Stimulated activated CD8-positive, alpha-beta memory T cell treated with anti-CD3 and anti-CD28 coated beads, Interleukin-12 subunit alpha, Interleukin-12 subunit beta, amount 100 ng/mL, for 4 hours (primary cell): ENCODE measurements at places on chromosomes 6 and 20.

GRCh38 chr6:31332637-31333602 lies 24.1 kb downstream of the HLA-B start:
- DNase-seq, result no peak

- DNase-seq, result no peak
Measured at GRCh38 chr6:610882-611281, 46.0 kb downstream of the HUS1B start.

- DNase-seq, result no peak
Measured at GRCh38 chr6:16145038-16145437, 16.2 kb downstream of the MYLIP start.

GRCh38 chr6:13250703-13251102 lies 77.6 kb downstream of the TBC1D7 start:
- no peak for DNase-seq

DNA sequence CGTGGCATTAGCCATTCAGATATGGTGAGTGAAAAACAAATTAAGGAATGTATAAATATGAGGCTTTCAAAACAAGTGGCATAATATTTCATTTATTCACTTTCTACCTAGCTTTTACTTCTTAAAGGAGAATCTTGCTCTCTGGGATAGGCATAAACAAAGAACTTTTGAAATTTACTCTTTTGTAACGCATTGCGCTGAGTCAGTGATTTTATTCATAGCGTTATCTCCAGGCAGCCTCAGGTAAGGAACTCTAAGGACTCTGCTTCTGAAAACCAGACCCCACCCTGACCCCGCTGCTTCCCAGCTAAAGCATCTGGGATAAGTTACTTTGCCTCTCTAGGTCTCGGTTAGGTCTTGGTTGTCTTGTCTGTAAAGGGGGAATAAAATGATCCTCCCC lies 234.7 kb downstream of the MYLK4 start:
- no peak for DNase-seq

DNA sequence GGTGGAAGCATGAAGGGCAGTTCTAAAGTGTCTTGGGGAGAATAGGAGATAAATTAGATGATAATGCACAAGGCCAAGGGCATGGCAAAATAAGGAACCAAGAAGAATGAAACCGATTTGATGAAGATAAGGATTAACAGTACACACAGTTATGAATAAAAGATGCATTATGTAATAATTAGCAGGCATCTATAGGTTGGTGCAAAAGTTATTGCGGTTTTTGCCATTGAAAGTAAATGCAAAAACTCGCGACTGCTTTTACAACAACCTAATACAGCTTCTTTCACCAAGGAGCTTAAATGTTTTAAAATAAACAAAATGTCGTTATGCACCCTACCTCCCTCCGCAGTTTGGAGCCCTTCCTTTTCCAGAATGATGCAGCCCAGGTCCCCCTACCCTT lies 29.0 kb downstream of the MAS1 start:
- no peak for DNase-seq

- DNase-seq, result no peak
Measured at GRCh38 chr6:7016226-7016625, 91.5 kb upstream of the RREB1 start.

- DNase-seq, result no peak
Measured at GRCh38 chr6:37479266-37479854, 20.3 kb downstream of the CCDC167 start.

- DNase-seq, result peak; percentile 62
Measured at GRCh38 chr6:149963462-149964307, at the start of gene ULBP1. Gene ULBP1 (plus strand): TSS chr6:149963943. CDS start chr6:149964050, 107 bp downstream.

DNA sequence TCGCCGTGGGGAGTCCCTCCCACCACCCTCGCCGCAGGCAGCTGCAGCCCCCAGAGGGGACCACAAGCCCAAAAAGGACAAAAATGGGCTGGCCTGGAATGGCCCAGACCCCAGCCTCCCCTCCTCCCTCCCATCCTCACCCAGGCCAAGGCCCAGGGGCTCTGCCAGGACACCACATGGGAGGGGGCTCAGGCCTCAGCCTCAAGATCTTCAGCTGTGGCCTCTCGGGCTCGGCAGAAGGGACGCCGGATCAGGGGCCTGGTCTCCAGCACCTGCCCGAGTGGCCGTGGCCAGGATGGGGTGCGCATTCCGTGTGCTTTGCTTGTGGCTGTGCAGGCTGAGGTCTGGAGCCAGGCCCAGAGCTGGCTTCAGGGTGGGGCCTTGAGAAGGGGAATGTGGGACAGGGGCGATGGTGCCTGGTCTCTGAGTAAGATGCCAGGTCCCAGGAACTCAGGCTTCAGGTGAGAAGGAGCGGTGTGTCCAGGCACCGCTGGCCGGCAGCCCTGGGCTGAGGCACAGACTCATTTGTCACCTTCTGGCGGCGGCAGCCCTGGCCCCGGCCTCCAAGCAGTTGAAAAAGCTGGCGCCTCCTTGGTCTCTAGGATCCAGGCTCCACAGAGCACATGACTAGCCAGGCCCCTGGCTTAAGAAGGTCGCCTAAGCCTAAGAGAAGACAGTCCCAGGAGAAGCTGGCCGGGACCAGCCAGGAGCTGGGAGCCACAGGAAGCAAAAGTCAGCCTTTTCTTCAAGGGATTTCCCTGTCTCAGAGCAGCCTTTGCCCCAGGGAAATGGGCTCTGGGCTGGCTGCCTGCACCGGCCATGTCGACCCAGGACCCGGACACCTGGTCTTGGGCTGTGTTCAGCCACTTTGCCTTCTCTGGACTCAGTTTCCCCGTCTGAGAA lies 35.2 kb upstream of the MRGBP start:
- DNase-seq, result no peak

GRCh38 chr6:26126394-26127235 lies 39.4 kb downstream of the HFE start:
- no peak for DNase-seq

GRCh38 chr6:25405442-25405841 lies 126.3 kb downstream of the CARMIL1 start:
- DNase-seq, result no peak

DNA sequence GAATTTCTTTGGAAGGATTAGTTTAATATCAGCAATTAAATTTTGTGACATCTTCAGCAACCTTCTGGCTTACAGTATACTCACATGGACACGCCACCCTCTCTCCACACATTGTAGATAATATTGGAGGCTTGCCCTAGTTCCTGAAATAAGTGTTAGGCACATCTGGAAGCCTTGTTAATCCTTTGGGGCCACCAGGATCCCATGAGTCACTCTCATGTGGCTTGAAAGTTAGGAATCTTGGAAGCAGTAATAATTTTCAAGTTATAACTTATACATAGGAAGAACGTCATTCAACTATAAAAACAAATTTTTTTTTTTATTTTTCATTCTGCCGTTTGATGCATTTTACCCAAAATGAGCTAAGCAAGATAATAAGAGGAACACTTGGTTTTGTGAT lies 20.5 kb downstream of the LAMA4 start:
- no peak for DNase-seq

DNA sequence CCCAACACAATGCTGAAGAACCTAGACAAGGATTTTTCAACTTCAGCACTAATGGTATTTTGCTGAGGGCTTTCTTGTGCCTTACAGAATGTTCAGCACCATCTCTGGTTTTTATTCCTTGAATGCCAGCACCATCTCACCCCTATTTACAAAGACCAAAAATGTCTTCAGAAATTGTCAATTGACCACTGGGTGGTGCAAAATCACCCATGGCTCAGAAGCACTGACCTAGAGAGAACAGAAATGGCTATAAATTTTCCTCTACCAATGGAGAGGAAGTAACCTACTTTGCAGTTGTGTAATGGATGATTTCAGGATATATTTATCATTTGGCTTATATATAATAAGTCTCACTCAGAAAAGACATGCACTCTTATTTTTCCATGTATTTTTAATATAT lies 431.0 kb upstream of the IRAK1BP1 start:
- DNase-seq, result no peak

- DNase-seq, result no peak
Measured at GRCh38 chr6:164924674-164925073, 384.7 kb downstream of the C6orf118 start.

GRCh38 chr6:157246048-157246630 lies 77.2 kb downstream of the TMEM242 start:
- no peak for DNase-seq

DNA sequence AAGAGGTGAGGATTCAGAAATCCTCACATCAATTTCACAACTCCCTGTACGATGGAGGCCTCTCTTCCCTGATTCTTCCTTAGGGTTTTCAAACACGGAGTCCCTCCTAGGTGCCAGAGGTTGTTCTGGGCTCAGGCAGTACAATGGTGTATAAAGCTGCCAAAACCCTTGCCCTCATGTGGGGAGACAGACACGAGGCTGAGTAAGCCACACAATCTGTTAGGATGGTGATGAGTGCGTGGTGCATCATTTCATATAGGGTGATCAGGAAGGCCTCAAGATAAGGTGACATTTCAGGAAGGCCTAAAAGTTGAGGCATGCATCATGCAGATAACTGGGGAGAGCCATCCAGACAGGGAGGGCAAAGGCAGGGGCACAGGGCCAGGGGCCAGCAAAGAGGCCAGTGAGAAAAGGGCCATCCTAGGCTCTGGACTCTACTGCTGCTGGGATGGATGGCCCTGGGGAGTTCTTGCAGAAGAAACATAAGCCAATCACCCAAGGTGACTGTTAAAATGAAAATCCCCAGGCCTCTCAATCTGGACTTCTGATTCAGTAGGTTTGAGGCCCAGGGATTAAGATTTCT lies 186.5 kb downstream of the PRKN start:
- no peak for DNase-seq

GRCh38 chr20:12528591-12529041 lies 480.2 kb upstream of the SPTLC3 start:
- DNase-seq, result no peak

DNA sequence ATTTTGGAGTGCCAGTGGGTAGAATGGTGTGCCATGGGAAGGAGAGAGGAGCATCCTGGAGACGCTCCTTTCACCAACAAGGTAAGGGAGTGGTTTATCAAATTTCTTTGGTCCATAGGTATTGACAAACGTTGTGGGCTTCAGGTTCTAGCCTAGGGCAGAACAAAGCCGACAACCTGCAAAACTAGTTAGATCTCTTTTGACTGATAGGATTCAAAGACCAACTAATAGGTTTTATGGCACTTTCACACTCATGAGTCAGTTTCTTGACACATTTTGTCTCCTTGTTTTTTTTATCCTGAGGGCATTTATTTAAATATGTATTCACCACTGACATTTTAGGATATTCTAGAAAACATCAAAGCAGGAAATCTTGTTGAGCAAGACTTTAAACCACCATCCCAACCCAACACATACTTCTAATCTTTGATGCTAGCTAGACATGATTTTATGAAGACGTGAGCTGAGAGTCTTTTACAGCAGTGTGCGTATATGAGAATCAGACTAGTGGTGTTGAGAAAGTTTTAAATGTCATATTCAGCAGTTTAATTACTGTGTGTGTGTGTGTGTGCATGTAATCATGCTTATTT lies 370.4 kb upstream of the HSF2 start:
- no peak for DNase-seq

- no peak for DNase-seq
Measured at GRCh38 chr6:36845233-36845632, 6.0 kb upstream of the CPNE5 start.

GRCh38 chr6:2839195-2839981 lies 2.3 kb downstream of the SERPINB1 start:
- DNase-seq, result no peak

- DNase-seq, result no peak
Measured at GRCh38 chr20:40442181-40442963, 246.7 kb downstream of the MAFB start.

DNA sequence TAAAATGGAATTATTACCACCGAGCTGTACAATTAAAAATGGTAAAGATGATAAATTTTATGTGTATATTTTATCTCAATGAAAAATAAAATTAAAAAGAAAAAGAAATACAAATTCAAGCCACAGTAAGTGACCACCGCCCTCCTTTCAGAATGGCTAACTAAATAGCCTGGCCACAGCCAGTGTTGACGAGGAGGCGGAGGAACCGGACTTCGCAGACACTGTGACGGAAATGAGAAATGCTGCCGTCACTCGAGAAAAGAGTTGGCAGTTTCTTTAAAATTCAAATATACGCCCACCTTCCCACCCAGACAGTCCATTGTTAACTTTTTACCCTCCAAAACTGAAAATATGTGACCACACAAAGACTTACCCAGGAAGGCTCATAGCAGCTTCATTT lies 50.0 kb downstream of the FOXF2 start:
- no peak for DNase-seq

- DNase-seq, result no peak
Measured at GRCh38 chr6:108080010-108080780, 5.7 kb upstream of the OSTM1 start.

DNA sequence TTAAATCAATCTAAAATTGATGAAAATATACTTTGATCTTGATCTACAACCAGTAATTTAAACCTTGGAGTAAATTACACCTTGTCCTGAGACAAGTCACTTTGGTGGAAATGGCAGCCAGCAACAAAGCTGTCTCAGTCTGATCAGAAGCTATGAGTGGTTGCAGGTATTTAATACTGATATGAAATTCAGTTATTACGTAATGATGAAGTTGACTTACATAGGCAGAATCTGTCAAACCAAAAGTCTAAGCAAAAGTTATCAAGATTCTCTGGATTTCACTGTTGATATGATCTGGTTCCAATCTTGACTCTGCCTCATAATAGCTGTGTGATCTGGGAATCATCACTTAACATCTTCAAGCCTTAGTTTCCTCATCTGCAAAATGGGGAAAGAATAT lies 27.6 kb upstream of the GSTA5 start:
- no peak for DNase-seq

DNA sequence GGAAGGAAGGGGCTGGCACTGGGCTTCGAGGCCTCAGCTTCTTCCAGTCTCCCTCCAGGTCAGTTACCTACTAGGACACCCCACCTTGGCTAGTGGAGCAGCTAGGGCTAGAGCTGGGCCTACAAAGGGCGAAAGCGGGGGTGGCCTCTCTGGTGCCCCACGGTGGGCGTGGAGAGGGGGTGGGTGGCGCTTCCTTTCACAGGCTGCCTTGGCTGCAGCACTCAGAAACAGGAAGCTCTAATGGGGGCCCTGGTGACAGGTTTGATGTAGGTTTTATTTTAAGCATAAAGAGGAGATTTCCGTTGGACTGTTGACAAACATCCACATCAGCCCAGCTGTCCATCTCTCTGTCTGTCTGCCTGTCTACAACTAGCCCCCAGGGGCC lies 13.4 kb downstream of the FAM110A start:
- DNase-seq, result peak; percentile 37

GRCh38 chr6:19719691-19720128 lies 117.5 kb upstream of the ID4 start:
- DNase-seq, result no peak

DNA sequence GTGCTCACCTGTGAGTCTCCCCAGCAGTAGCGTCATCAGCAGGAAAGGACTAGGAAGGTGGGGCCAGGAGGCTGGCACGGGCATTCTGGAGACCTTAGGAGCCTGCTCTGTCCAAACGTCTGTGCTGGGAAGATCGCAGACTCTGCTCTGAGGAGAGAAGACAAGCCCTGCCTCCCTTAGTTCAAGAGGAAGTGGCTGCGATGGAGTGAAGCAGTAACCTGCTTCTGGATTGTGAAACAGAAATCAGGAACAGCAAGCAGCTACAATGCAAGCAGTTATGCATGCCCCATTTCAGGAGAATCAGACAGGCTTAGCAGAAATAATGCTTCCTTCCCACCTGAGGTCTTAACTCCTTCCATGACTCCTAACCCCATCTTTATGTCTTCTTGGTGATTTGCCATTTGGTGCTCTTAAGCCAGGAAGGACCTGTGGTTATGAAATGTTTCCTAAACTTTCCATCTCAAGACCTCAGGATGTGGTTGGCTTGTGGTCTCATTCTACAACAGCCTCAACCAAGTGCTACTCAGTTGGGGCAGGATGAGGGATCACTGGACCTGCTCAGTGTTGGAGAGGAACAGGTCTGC lies at the start of gene SIRPB1:
TSS of gene SIRPB1 (minus strand) at position 149 of the 584 bp plus-strand sequence. CDS start at position 84, 65 bp downstream.
- no peak for DNase-seq
